ENCODE measurements at places on chromosomes 7 and 10.
A peak's percentile ranks its signal among the peaks of the same experiment; 100 is the strongest.

- DNase-seq, result no peak
Measured at GRCh38 chr7:110960811-110961210, 130.1 kb upstream of the LRRN3 start.

DNA sequence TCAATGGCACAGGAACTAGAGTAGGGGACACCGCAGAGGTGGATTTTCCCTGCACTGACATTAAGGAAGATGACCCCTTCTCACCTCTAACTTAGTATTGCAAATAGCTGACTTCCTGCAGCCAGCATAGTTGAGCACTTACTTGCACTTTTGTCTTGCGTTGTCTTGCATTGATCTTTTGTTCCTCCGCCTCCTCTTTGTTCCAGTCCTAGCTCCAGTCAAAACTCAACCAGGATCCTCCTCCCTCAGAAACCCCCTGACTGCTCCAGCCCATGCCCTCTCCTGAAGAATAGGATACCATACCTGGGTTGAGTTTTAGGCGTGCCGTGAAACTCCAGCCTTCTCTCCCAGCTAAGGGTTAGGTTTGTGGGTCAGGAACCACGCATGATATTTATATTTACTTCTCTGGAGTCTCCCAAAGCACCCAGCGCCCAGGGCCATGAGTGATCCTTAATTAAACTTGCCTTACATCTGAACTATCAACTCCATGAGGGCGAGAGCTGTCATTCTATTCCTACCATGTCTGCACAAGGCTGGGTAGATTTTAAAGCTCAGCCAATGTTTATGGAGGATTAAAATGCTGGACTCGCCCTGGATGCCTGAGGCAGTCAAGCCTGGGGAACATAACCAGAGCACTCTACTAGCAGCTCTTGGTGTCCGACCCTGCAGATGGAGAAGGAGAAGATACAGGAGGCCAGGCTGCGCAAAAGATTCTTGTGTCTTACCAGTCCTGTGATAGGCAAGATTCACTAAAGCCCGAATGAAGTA lies 14.1 kb downstream of the ZNF467 start:
- no peak for DNase-seq

GRCh38 chr10:30811276-30812017 lies 181.9 kb upstream of the LYZL2 start:
- no peak for DNase-seq

- peak; percentile 88 for DNase-seq
Measured at GRCh38 chr7:64999165-65000004, 7.1 kb downstream of the ERV3-1 start.

DNA sequence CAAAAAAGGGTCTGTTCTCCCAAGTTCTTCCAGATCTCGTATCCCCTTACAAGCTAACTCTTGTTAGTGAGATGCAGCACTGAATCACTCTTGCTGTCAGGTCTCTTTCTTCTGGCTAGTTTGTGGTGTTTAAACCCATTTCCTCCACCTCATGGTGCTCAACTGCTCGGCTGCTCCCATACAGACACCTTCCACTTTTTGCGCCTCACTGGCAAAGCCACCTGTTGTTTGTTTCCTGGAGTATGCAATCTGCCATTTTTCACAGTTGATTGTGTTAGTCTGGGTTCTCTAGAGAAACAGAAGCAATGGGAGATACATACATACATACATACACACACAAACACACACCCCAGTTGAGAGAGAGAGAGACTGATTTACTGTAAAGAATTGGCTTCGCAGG lies 124.4 kb upstream of the SP8 start:
- DNase-seq, result no peak

DNA sequence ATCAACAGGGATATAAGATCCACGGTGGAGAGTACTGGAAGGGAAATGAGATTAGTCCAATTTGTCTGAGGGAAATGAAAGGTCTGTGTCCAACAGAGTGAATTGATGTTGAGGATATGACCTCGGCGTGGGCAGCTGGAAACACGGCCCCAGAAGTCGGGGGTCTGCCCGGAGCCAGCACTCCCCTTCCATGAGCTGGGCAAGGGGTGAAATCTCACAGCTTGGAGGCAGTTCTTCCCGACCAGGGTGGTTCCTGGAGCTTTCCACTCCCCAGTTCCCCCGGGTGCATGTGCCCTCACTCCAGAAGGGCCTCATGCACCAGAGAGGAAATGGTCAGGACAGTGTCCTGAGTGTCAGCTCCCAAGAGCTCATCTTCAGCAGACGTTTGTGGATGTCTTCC lies 264.7 kb upstream of the PPP2R2D start:
- DNase-seq, result no peak

DNA sequence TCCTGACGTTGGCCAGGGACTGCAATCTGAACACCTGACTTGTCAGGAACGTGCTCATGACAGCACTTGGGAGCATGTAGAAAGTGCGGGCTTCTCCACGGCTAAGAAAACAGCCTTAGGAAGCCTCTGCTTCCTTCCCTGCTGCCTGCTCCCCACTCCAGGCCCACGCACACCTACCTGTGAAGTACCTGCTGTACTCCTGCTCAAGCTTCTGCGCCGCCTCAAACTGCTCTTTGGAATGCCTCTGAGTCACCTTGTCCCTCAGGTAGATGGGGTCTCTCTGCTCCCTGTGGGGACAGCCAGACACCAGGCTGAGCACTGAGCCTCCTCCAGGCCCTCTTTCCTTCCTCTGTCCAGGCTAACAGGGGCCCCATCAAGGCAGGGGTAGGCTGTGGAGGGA lies 132.7 kb downstream of the DLG5 start:
- no peak for DNase-seq

- no peak for DNase-seq
Measured at GRCh38 chr7:144818511-144818910, 17.3 kb downstream of the TPK1 start.

GRCh38 chr10:34689053-34689452 lies 126.0 kb downstream of the PARD3 start:
- DNase-seq, result no peak

DNA sequence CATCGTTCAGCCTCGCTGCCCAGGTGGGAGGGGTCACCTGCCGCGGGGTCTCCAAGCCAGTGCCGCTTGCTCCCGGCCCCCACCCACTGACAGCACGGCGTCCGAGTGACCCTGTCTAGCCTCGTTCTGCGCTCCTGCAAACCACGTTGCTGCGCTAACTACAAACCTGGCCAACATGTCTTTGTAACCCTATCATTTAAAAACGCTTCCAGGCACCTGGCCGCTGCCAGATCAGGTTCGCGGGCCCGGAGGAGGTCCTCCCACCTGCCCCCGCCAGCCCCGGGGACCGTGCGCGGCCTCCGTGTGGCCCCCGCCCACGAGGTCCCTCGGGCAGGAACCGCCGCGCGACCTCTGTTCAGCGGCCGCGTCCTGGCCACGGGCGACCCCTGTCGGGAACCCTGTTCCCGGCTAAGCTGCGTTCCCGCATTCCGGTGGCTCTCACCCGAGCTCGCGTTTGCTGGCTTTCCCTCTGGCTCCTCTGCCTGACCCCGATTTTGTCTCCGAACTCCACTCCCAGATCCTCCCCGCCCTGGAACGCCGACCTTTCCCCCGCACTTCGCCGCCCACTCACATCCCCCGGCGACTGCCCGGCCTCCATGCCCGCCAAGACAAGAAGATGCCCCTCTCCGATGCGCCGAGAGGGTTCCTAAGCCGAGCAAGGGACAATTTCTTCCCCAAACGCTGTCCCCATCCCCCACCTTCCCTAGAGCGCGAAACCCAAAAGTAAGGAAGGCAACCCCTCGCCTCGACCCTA lies 2.4 kb downstream of the SFMBT2 start:
- peak; percentile 38 for DNase-seq

DNA sequence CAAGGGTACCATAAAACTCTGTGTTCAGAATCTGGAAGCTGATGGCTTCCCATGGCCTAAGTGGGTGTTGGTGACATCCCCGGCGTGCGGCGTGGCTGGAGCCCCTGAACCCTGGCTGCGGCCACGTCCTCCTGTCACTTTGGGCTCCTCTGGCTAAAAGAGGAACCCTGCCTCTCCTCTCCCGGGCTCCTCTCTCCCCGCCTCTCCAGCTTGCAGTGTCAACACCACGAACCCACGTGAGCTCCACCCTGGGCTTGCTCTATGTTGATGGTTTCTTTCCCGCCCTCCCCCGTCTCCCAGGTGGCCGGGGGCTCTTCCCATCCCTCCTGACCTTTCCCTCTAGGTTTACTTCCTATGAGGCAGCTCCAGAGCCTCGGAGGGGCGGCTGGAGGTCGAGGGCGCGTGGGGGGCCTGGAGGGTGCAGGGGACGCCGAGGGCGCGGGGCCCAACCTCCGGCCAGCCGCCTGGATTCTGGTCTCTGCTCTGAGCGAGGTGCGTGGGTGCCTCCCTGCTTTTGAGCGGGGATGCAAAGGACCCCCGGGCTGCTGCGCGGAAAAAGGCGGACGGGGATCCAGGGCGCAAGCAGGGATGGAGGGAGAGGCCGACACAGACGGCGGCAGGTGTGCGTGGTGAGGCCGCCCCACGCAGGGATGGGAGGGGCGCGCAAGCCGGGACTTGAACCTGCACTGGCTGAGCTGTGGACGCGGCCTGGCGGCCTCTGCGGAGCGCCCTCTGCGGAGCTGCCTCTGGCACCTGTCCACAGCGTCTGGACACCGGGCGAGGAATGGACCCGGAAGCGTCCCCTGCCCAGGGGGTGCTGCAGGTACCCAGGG lies 115.5 kb upstream of the DIP2C start:
- DNase-seq, result peak; percentile 62

- no peak for DNase-seq
Measured at GRCh38 chr7:86748843-86749719, 105.4 kb downstream of the GRM3 start.

DNA sequence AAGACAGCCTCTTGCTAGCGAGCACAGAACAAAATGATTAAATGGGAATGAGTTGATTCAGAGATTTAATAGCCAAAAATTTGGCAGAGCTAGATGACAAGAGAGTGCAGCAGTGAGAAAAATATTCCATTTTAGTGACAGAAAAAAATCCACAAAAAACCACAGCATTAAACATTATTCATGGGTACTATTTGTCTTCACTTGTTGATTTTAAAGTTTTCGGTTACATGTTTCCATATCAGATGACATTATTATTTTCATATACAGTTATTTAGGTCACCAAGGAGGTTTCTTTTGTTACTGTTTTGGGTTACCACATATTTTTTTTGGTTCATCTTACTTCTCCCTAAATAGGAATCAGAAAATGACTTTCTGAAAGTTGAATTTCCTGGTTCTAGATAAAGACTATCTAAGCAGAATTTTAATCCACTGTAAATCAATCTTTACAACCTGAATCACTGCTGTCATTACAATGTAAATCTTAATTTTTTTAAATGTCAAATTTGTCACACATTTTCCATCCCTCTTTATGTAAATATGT lies 87.9 kb downstream of the SVIL start:
- DNase-seq, result no peak

GRCh38 chr7:100093054-100093453 lies 4.3 kb downstream of the COPS6 start:
- no peak for DNase-seq

DNA sequence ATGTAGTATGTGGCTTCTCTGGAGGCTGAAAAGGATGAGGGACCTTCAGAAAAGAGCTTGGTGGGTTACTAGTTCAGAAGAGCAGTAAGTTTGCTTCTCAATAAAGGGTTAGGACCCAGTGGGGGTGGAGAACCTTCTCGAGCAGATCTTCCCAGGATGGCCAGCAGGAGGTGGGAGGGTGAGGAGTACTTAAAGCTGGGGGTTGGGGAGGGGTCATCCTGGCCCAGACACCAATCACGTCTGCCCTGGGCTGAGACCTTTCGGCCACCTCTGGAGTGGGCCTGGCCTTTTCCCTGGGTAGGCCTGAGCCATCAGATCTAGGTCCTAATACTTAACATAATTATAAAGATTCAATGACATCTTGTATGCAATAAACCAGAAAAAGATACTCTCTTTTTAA lies 149.0 kb upstream of the TCF7L2 start:
- DNase-seq, result no peak

DNA sequence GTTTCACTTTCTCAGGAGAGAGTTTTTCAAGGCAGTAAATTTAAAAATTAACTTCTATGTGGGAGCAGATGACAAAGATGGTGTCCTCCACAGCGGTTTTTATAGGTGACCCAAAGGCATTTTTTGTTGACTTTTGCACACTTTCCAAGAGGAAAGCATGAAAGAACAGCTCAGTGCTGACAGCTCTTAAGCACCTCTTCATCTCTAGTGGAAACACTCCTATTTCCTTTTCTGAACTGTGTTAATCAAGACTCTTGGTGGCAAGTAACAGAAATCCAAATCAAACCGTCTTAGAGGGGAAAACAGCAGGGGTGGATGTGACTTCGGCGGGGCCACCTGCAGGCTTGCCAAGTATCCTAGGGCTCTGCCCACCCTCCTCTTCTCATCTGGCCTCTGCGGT lies 71.8 kb upstream of the GATA3 start:
- DNase-seq, result no peak

DNA sequence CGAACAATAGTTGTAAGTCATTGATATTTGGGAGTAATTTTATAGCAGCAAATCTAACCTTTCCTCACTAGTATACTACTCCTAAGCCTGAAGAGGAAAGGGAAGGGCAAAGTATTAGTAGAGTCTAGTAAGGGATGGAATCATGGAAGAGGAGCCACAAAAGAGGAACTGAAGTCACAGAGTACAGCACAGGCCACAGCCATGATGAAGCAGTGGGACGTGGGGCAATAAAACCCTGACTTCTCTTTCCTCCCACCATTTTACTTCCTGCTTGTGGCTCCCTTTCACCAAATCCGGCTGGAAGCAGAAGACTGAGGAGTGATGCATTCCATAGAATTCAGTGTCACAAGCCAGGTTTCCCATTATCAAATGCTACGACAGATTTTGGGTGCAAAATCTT lies 58.7 kb downstream of the CABCOCO1 start:
- DNase-seq, result peak; percentile 56

- peak; percentile 32 for DNase-seq
Measured at GRCh38 chr7:105691082-105691679, 109.9 kb upstream of the EFCAB10 start.

- DNase-seq, result peak; percentile 83
Measured at GRCh38 chr7:144834641-144835144, 1.2 kb downstream of the TPK1 start.

Data from inflammatory macrophage (primary cell).